ENCODE measurements at places on chromosomes 3 and 15. TPM values are rescaled to one million over a fixed set of nuclear protein-coding genes. Genes with fewer than 3 reads are reported as not detected.

NR2E3 gene
- polyA plus RNA-seq = 9.0 TPM

FBXL2 gene
- 8.0 TPM for polyA plus RNA-seq

SPATA12 gene
- polyA plus RNA-seq = 0.08 TPM

SLC28A1 gene
- 0.32 TPM for polyA plus RNA-seq

ZSCAN29 gene
- 16.5 TPM for polyA plus RNA-seq

IL20RB gene
- 0.97 TPM for polyA plus RNA-seq

ZCWPW2 gene
- polyA plus RNA-seq = 2.2 TPM

KCNAB1 gene
- polyA plus RNA-seq = 3.8 TPM

CADM2 gene
- polyA plus RNA-seq = 5.8 TPM

ALS2CL gene
- 6.3 TPM for polyA plus RNA-seq

CHDH gene
- polyA plus RNA-seq = 0.97 TPM

IQCF5 gene
- polyA plus RNA-seq = not detected

RNF7 gene
- polyA plus RNA-seq = 83.4 TPM

P2RY12 gene
- 0.99 TPM for polyA plus RNA-seq

ISL2 gene
- polyA plus RNA-seq = not detected

SLC9C1 gene
- polyA plus RNA-seq = 0.10 TPM

SAXO2 gene
- polyA plus RNA-seq = 2.6 TPM

ONECUT1 gene
- not detected for polyA plus RNA-seq

CHRM5 gene
- polyA plus RNA-seq = 0.08 TPM

MITF gene
- polyA plus RNA-seq = 9.0 TPM

PLXND1 gene
- 154 TPM for polyA plus RNA-seq

PLA2G4E gene
- polyA plus RNA-seq = 1.8 TPM

ALPK3 gene
- 106 TPM for polyA plus RNA-seq

GHSR gene
- not detected for polyA plus RNA-seq

A4GNT gene
- polyA plus RNA-seq = not detected

HHLA2 gene
- polyA plus RNA-seq = not detected

ZNF106 gene
- 308 TPM for polyA plus RNA-seq

HACD3 gene
- 41.4 TPM for polyA plus RNA-seq

LTF gene
- 3.7 TPM for polyA plus RNA-seq

POPDC2 gene
- 23.8 TPM for polyA plus RNA-seq

ISLR2 gene
- polyA plus RNA-seq = 4.2 TPM

PLCL2 gene
- polyA plus RNA-seq = 14.3 TPM

GP9 gene
- 0.30 TPM for polyA plus RNA-seq

MORC1 gene
- not detected for polyA plus RNA-seq

RTP4 gene
- 0.25 TPM for polyA plus RNA-seq

ARNT2 gene
- 6.2 TPM for polyA plus RNA-seq

TUSC7 gene
- polyA plus RNA-seq = not detected

FOXB1 gene
- not detected for polyA plus RNA-seq

MAGEF1 gene
- polyA plus RNA-seq = 79.6 TPM

INTS14 gene
- 23.8 TPM for polyA plus RNA-seq

PDE8A gene
- polyA plus RNA-seq = 25.4 TPM

CD276 gene
- polyA plus RNA-seq = 122 TPM

CAND2 gene
- polyA plus RNA-seq = 63.9 TPM

COL7A1 gene
- polyA plus RNA-seq = 9.3 TPM

MYRIP gene
- 0.83 TPM for polyA plus RNA-seq

DNASE1L3 gene
- 0.61 TPM for polyA plus RNA-seq

GATM gene
- polyA plus RNA-seq = 304 TPM

PLSCR5 gene
- not detected for polyA plus RNA-seq

GRK7 gene
- polyA plus RNA-seq = not detected

PGBD4 gene
- polyA plus RNA-seq = 1.9 TPM

PPP4R2 gene
- polyA plus RNA-seq = 50.8 TPM

KNG1 gene
- 0.06 TPM for polyA plus RNA-seq

ROPN1 gene
- not detected for polyA plus RNA-seq

WDR73 gene
- polyA plus RNA-seq = 17.5 TPM

TGM5 gene
- 0.08 TPM for polyA plus RNA-seq

CPLX3 gene
- polyA plus RNA-seq = not detected

CFAP100 gene
- 0.58 TPM for polyA plus RNA-seq

LYZL4 gene
- not detected for polyA plus RNA-seq

LSAMP gene
- 8.6 TPM for polyA plus RNA-seq

TNFAIP8L3 gene
- 1.5 TPM for polyA plus RNA-seq

Data from hindlimb muscle (tissue), 1 donor.